ENCODE measurements at places on chromosomes 6 and 20.

- no peak for DNase-seq
Observed at GRCh38 chr6:122669868-122670267, 59.7 kb downstream of the PKIB start.

DNA sequence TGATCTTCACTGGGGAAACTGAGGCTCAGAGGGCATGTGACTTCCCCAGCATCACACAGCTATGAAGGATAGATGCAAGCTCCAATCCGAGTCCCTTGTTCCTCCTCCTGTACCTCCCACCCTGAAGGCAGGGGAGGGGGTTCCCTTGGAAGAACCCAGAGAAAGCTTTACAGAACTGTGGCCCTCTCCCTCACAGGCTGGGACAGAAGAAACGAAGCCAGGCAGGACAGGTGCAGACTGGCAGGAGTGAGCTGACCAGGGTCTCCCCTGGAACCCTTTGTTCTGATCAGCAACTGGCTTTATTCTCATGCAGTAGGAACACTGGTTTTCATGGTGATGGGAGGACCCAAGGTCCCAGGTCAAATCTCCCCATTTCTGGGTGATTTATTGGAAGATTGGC lies 90.2 kb downstream of the TMEM242 start:
- DNase-seq, result no peak

GRCh38 chr20:37501940-37502339 lies 19.1 kb upstream of the NNAT start:
- DNase-seq, result peak; percentile 46

- DNase-seq, result no peak
Observed at GRCh38 chr20:34983995-34984735, 28.5 kb downstream of the MYH7B start.

DNA sequence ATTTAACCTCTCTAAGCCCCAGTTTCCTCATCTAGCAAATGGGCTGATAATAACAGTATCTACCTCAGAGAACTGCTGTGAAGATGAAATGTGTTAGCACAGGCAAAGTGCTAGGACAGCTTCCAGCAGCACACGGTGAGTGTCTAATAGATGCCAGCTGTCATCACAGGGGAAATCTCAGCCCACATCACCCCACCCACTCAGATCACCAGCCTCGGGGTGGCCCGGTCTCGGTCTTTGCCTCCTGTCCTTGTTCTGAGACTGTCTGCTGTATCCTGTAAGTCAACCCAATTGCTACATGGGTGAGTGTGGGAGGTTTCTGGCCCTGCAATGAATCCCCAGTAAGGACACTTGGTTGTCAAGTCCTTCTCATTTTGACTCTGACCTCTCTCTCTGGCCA lies 99.5 kb upstream of the ZNFX1 start:
- DNase-seq, result peak; percentile 14

DNA sequence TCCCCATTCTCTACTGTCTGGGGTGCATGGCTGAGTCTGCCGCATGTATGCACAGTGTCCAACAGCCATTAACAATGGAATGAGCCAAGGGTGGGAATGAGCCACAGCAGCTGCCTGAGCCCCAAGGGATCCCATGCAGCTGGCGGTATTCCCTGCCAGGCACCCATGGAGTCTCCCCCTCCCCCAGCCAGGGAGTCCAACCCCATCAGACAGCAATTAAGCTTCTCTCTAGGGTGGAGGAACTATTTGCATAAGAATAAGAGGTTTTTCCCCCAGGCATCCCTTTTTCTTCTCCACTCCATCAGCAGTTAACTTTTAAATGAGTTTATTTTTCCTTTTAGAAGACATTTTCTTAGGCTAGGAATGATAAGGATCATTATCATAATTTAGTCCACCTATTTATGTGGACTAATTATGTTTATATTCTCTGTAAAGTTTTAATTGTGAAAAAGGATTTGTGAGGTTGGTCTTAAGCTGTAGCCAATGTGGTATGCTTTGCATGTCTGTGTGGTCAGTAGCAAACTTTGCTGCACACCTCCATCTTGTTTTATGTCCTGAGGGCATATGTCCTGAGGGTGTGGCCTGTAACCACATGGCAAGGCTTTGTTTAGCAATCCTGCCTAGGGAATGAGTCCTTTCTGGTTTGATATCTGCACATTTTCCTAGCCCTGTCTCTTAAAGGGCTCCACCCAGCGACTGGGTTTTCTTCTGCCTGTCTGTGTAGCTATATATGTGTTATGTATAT lies 158.9 kb upstream of the OLIG3 start:
- no peak for DNase-seq

GRCh38 chr6:160198606-160199211 lies 59.9 kb downstream of the SLC22A2 start:
- no peak for DNase-seq

- no peak for DNase-seq
Observed at GRCh38 chr20:60009318-60009717, 51.1 kb downstream of the CDH26 start.

GRCh38 chr20:58706975-58707681 lies 14.5 kb downstream of the NPEPL1 start:
- DNase-seq, result no peak

GRCh38 chr6:131084982-131085381 lies 21.9 kb upstream of the EPB41L2 start:
- no peak for DNase-seq

Data from NCI-H524 (cell line).